AG20443 (cell line): ENCODE measurements at places on chromosomes 6 and 20.

- no peak for DNase-seq
Observed at GRCh38 chr20:45917790-45918141, 5.8 kb upstream of the PLTP start.

GRCh38 chr6:169395080-169395805 is 141.6 kb upstream of the THBS2 start:
- no peak for DNase-seq

- no peak for DNase-seq
Observed at GRCh38 chr6:160261991-160262680, 3.5 kb upstream of the SLC22A2 start.

DNA sequence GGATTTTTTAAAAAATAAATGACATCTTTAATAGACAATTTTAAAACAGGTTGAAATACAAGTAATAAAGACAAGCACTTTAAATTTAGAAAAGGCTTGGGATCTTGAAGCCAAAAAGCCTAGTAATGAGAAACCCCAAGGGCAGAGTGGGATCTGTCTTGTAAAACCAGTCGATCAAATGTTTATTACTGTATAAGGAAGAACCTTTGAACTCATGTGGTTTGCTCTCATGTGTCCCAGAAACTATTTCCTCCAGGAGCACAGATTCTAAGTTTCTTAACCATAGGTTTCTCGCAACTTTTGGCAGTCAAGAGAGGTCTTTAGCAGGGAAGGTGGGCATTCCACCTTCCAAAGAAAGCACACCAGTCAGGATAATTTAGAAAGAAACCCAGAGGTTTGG is 541.7 kb upstream of the BTBD3 start:
- no peak for DNase-seq

DNA sequence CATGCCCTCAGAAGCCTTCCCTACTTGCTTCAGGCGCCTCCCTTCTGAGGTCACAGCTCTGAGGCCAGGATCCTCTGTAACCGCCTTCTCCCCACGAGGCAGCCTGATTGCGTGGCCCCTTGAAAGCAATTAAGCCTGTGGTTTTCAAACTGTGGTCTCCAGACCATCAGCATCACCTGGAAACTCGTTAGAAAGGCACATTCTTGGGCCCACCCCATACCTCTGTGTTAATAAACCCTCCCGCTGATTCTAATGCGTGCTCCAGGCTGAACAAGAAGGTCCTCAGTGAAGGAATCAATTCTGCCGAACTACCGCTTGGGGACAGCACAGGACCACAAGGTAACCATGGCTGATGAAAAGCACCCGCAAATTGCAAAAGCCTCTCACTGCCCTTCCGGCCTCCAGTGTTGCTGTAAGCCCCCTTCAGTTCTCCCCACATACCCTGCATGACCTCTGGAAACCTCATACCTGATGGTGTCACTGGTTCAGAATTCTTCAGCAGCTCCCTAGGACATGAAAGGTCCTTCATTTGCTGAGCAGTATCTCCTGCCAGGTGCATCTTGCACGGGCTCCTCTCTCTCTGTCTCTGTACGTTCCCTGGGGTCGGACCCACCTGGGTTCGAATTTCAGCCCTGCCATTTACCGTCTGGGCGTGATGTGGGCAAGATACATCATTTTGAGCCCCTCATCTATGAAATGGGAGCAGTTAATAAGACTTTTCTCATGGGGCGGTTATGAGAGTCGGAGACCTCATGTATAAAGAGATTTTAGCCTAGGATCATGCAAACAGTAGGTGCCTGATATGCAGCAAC is 93.3 kb upstream of the RNF24 start:
- peak; percentile 91 for DNase-seq

GRCh38 chr6:91678679-91679446 is 1092.0 kb upstream of the MAP3K7 start:
- no peak for DNase-seq

- no peak for DNase-seq
Observed at GRCh38 chr6:102944475-102944874, 1551.0 kb downstream of the GRIK2 start.

DNA sequence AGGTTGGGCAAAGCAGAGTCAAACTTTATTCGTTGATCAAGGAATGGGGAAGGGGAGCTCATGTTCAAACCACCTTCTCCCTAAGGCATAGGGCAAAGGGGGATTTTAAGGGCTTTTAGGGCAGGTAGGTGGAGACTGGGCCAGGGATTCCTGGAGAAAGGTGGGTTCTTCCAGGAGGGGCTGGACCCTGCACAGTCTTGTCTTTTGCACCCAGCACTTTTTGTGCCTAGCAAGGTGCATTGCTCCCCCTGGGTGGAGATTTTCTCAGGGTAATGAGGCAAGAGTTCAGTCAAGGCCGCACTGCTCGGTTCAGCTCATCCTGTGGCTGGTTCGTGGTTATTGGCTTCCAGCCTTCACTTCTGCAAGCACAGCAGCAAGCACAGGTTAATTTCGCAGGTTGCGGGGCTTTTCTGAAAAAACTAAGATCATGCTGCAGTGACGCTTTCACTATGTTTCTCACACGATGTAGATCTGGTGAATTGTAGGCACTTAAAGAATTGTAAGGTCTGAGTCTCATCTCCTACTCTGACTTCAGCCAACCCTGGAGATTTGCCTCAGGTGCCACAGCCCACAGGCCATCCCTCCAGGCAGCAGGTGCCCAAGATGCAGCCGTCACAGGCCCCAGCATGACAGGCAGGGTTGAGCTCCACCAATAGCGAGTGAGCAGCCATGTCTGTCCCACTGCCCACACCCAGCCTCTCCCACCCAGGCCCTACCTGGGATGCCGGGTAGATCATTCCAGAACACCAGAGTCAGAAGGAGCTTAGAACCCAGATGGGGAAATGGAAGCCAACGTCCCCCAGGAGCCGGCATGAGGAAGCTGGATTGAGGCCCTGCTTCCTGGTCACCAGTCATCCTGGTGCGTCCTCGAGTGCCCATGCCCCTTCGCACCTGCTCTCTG is 37.1 kb downstream of the SUN5 start:
- peak; percentile 7 for DNase-seq

DNA sequence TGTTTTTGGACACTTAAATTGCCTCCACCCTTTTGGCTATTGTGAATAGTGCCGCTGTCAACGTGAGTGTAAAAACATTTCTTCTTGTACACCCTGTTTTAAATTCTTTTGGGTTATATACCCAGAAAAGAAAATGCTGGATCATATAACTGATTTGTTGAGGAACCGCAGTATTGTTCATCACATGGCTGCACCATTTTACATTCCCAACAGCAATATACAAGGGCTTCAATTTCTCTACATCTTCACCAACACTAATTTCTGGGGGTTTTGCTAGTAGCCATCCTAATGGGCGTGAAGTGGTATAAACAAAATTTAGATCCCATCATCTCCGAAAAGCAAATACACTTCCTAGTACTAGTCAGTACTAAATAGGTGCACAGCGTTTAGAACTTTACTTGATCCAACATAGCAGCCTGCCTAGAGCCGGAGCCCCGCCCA is 579 bp upstream of the BPHL start:
- DNase-seq = no peak

DNA sequence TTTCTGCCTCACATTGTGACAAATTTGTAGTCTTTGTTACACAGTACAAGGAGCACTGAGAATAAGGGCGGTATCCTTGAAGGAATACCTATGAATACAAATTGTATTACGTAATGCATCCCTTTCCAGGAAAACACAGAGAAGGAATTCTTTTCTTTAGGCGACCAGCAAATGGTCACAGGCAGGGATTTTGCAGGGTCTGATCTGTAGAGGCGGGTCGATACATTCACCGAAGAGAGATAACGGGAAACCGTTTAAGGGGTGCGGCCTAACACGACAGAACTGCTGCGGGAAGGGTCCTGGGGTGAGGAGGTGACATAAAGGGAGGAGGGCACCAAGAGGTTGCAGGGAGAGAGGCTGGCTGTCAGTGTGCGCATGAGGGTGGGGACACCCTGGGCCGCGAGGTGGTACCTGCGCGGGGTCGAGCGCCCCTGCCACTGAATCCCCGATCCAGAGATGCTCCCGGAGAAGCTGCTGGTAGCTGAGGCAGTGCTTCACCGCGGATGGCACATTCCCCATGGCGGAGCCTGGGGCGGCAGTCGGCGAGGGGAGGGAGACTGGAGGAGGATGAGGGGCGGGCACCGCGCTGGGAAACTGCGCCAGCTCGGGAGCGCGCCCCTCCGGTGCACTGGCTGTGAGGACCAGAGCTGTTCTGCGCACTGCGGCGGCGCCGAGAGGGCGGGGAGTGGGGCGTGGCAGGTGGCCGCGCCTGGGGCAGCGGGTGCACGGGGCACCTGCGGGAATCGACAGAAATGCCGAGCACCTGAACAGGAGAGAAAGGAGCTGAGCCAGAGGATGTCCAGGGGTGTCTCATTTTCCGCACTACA is at the start of gene HMGCLL1:
Gene HMGCLL1 (minus strand): TSS at position 656 of the 827 bp plus-strand sequence. CDS start 137 bp downstream, at position 519.
- DNase-seq = peak; percentile 8

DNA sequence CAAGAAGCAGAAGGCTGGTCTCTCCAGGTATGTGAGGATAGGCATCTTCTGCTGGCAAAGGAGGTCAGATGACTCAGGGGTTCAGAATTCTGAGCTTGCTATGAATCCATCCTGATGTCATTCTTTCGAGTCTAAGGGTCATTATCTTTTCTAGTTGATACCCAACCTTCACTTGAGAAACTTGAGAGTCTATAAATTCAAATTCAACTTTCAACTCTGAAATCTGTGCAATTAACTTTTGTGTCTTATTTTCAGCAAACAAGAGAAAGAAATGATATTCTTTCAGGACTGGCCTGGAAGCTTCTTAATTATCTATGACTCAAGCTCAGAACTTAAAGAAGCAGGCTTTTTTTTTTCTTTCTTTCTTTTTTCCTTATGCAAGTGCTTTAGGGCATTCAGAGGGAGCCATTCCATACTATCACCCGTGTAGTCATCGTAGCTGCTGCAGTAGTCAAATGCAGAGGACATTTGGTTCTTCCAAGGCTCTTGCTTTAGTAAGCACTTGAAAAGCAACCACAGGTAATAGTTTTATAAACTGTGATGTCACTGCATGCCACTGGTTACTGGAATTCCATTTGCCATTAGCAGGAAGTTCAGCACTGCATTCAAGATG is 93.0 kb downstream of the ADTRP start:
- peak; percentile 50 for DNase-seq

GRCh38 chr6:69729870-69730449 is 66.8 kb downstream of the LMBRD1 start:
- peak; percentile 8 for DNase-seq

DNA sequence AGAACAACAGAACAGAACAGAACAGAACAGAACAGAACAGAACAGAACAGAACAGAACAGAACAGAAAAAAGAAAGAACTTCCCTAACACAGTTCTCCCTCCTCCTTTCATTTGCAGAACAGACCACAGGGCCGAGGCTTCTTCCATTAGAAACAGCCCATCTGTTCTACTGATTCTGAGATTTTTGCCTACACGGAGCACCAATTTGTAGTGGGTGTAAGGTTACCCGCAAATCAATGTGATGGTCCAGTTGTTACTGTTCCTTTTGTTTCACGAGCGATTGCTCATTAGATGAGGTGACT is 734 bp upstream of the OGFRL1 start:
- no peak for DNase-seq
